ENCODE measurements at places on chromosomes 1 and 21.

DNA sequence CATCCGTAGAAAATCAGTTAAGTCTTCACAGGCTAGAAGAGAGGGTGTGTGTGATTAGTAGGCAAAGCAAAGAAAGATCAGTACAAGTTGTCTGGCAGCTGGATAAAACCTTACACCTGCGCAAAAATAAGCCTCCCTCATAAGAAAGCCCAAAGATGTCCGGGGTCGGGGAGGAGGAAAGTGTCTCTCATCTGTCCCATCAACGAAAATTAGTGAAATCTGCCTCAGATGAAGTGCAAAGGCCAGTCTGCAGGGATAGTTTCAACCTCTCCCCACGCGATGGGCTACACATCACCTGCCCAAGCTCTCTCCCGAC, 333.9 kb downstream of the SRGAP2C start:
- DNase-seq = no peak

DNA sequence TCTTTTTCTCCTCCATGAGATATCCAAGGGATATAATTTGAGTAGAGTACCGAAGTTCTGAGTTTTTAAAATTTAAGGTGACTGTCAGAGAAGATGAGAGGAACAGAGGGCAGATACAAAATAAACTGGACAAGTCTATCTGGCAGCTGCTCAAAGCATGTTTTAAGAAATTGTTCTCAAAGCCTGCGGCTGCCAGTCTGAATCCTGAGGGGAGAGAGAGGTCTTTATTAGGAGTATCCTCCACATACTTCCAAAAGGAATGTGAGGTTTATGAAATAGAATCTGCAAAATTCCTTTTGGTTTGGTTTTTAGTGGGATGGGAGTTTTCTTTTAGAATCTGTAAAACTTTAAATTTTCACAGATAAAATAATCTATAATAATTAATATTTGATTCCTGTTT, 41.3 kb downstream of the TTC13 start:
- no peak for DNase-seq

DNA sequence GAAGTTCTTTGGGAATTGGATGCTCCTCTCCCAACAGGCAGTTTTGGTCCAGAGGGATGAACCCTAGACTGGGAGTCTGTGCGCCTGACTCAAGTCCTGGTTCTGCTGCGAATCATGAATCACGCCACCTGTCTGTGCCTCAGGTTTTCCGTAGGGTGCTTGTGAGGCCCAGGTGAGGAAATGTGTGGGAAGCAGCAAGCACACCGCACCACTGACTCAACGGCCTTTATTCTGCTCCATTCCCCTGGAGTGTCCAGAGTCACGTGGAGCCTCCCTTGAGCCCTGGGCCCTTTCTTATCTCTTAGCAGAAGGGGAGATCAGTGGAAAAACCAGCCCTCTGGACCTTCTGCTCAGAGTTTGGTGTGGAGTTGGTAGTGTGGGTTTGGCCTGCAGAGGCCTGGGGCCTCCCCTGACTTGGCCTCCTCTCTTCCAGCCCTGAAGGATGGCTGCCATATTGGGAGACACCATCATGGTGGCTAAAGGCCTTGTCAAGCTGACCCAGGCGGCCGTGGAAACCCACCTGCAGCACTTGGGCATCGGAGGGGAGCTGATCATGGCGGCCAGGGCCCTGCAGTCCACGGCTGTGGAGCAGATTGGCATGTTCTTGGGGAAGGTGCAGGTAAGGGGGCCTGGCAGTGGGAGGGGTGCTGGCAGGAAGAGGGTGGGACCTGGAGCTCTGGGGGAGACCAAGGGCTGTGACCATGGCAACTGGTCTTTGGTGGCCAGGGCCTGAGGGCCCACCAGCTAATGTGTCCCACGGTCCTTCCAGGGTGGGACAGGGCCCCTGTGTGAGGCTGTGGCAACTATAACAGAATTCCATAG, 21.1 kb downstream of the COQ8A start:
- DNase-seq = no peak

DNA sequence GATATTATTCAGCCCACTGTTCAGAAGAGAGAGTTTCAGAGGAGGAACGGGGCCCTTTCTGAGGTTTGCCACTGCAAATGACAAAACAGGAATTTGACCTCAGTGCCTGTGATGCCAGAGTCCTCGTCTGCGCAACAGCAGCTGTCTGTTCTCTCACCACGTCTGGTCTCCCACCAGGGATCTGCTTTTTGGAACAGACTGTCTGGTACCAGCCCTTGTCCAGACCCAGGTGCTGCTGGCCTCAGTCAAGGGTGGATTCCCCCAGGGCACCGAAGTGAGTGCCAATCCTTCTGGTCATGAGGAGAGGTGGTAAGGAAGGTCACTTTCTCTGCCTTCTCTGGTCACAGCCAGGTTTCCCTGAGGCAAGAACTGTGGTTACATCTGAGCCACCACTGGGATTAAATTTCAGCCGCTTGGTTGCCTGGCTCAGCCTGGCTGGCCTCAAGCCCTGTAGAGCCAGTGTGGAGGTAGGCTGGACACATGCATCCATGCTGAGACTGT, 2.3 kb upstream of the BCAN start:
- no peak for DNase-seq

DNA sequence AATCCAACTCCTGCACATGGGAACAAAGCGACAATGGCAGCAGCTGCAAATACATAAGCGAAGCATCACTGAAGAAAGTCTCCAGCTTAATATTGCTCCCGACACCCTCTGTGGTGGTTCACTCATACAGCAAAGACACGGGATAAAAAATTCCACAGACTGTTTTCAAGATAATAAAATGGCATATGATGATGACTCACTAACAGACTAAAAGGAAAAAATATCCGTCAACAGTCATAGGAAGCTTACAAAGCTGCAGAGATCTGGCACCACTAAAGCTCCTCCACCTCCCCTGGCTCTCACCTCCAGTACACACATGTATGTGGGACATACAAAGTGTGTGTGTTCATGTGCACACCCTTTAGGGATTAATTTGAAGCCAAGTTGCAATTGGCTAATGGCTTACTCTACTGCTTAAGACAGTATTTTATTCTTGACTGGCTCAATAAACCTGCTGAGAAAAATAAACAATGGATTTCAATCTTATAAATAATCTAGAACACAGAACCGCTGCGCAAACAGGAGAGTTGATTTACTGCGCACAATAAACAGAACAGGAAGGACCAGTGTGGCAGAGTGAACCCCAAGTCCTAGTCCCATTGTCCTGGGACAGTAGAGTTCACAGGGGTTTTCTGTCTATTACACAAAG, 94.4 kb downstream of the SLC45A1 start:
- no peak for DNase-seq

GRCh38 chr1:100589667-100590066, 51.7 kb downstream of the GPR88 start:
- DNase-seq = no peak

DNA sequence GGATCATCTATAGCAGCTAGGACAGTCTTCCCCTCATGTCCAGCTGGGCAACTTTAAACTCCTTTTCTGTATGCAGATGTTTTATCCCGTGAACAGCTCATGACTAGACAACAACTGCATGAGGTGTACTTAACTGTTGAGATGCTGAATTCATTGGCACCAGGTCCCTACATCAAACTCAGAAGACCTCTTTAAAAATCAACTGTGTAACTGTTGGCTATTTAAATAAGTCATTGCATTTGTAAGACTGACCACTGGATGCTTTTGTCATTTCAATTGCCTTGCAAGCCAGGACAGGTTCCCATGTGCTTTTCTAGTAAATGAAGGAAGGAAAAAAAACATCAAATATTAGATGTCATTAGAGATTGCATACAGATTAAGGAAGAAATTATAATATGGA, 28.3 kb upstream of the GORAB start:
- no peak for DNase-seq

DNA sequence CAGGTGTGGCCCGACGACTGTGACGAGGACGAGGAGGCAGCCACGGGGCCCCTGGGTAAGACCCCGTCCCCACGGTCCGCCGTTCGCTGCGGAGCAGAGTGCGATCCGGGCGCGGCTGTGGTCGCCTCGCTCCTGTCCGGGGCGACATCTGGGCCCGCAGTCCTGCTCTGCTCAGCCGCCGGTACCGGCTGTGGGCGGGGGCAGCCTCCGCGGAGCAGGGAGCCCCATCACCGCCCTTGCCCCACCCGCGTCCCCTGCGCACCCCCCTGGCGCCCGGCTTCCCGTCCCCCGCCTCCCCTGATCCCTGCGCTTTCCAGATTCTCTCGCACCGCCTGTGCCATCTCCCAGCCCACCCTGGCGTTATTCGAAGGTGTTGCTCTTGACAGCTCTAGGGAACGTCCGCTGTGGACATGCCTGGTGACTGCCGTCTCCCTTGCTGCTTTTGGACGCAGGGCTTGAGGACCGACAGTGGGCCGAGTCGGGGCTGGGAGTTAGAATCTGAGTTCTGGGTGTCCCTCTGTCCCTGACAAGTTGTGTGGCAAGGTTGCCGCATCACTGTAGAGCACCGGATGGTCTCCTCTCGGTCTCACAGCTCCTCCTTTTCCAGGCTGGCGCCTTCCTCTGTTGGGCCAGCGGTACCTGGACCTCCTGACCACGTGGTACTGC, 596 bp downstream of the TOR3A start:
- no peak for DNase-seq

DNA sequence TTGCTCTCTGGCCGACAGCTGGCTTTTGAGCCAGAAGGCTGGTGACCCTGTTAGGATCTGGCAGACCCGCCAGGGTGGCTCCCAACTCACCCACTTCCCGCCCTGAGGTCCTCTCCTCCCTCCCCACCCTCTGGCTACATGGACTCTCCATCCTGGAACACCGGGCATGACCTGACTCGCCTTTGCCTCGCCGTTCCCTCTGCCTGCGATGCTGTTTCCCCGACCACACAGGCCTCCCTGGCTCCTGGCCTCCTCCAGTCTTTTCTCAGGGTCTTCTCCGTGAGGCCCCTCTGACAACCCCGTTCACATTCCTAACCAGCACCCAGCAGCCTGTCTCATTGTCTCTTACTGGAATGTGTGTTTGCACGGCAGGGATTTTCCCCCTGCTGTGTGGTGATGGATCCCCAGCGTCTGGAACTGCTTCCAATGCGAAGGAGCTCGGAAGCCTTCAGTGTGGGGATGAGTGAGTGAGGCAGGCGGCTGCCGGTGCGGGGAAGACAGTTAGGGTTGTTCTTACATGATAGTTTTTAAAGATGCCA, 46.0 kb upstream of the POFUT2 start:
- no peak for DNase-seq

GRCh38 chr1:179031284-179031683, 5.6 kb downstream of the FAM20B start:
- no peak for DNase-seq

DNA sequence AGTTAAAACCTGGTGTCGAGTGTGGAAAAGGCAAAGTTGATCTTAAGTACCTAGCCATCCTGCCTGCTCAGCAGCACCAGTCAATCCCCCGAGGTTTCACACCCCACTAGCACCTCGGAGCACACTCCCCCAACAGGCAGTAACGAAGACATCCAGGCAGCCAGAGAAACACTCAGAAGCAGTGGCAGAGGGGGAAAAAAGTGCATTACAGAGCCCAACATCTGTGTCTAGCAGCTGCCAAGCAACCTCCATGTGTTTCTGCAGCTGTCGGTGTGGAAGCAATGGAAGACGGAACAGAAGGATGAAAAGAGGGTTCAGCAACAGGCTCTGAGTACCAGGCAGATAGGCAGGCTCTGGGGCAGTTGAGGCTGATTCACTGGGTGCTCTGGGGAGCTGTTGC, 73.4 kb upstream of the PROX1 start:
- DNase-seq = no peak

- no peak for DNase-seq
Observed at GRCh38 chr1:67058761-67059160, 4.8 kb upstream of the SLC35D1 start.

GRCh38 chr1:20900056-20900455, 112.9 kb upstream of the HP1BP3 start:
- DNase-seq = no peak

- no peak for DNase-seq
Observed at GRCh38 chr1:39238476-39238875, 34.0 kb downstream of the MACF1 start.

GRCh38 chr1:99268021-99268420, 3.7 kb downstream of the PLPPR4 start:
- DNase-seq = no peak

- DNase-seq = no peak
Observed at GRCh38 chr1:175192111-175192629, 406 bp downstream of the KIAA0040 start.

DNA sequence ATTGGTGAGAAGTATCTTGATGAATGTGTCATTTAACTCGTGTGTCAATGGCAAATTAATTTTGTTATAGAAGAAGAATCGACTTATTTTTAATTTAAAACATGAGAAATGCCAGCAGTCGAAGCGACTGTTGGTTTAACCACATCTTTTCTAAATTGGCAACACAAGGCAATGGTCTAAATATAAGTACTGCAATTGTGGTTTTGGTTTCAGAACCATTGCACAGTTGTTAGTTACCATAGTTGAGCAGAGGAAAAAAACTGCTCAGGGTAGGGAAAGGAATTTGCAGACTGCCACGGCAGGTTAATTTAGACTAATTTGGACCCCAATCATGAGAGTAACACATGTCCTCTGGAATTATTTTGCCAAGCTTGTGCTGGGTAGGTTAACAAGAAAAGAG, 185.6 kb upstream of the RUNX1 start:
- DNase-seq = no peak

DNA sequence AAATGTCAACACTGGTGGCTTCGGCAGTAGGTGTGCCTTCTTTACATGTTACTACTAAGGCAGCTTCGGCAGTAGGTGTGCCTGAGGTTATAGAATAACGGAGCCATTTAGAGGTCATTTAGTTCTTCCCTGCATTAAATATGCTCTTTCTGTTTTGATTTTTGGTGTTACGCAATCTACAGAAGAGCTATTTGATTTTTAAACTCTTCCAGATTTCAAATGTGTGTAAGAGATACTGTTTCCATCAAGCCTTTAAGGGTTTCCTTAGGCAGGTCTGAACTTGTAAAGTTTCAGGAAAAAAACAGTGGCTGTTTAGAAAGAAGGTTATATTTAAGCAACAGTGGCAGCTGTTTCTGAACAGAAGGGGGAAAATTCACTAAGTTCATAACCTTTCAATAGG, 54.8 kb downstream of the PIK3R3 start:
- no peak for DNase-seq

Data from GM18507 (cell line).